Uterus (tissue), 4 donors: ENCODE measurements at places on chromosomes 7 and 10. TPM values are rescaled to one million over a fixed set of nuclear protein-coding genes. Genes with fewer than 3 reads are reported as not detected.

TRIM74 gene
- total RNA-seq, result 2.9 TPM

ELMO1 gene
- 48.0 TPM for total RNA-seq

FEZF1 gene
- total RNA-seq, result not detected

MMD2 gene
- total RNA-seq, result not detected

ITIH5 gene
- total RNA-seq, result 24.3 TPM

ITGA8 gene
- 9.4 TPM for total RNA-seq

CACNB2 gene
- total RNA-seq, result 24.1 TPM

CYP3A7 gene
- not detected for total RNA-seq

MMRN2 gene
- 94.8 TPM for total RNA-seq

GARIN1A gene
- total RNA-seq, result 0.35 TPM

WEE2 gene
- not detected for total RNA-seq

ADCY1 gene
- total RNA-seq, result under 0.01 TPM

CAV2 gene
- total RNA-seq, result 105 TPM

OR2A12 gene
- total RNA-seq, result not detected

DMTF1 gene
- 193 TPM for total RNA-seq

CDH23 gene
- 42.4 TPM for total RNA-seq

CCAR1 gene
- total RNA-seq, result 45.0 TPM

ACBD7 gene
- total RNA-seq, result 0.37 TPM

ZNF425 gene
- 8.8 TPM for total RNA-seq

MALRD1 gene
- 1.1 TPM for total RNA-seq

FOXP2 gene
- 17.6 TPM for total RNA-seq

PRSS37 gene
- not detected for total RNA-seq

CACNA2D1 gene
- 30.1 TPM for total RNA-seq
